ENCODE measurements at places on chromosomes 12 and 14.

DNA sequence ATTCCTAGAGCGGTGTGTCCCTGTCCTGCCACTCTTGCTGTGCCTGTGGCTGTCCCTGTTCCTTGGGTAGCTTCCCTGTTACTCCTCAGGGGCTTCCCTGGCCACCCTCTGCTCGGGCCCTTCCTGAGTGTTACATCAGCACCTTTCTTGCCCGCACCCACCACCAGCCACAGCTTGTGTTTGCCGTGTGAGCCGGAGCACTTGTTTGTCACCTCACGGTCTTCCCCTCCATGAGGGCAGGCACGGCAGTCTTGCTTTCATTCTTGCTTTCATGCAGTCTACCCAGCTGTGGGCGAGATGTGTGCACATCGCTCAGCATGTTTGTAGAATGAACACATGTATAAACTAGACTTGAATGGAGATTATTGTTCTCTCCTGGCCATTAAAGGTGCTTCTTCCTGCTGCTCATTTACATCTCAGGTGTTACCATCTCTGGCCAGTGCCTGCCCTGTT lies 42.0 kb downstream of the TRAF3 start:
- H3K27me3 ChIP-seq: no peaks in the 10 kb centered on the region
- DNase-seq: no peak

- H3K27me3 ChIP-seq: peaks cover 12% of the 10 kb centered on the region
- H3K4me3 ChIP-seq: no peak overlapping the region
- no peaks in the 10 kb centered on the region for H3K36me3 ChIP-seq
These were observed 93.2 kb downstream of the NKX2-1 start for GRCh38 chr14:36426836-36427235.

GRCh38 chr12:43540470-43540869 lies 11.5 kb downstream of the ADAMTS20 start:
- H3K36me3 ChIP-seq: no peaks in the 10 kb centered on the region
- no peak overlapping the region for H3K27ac ChIP-seq
- H3K27me3 ChIP-seq: no peaks in the 10 kb centered on the region
- H3K4me1 ChIP-seq: no peaks in the 10 kb centered on the region
- no peak for DNase-seq
- no peak overlapping the region for H3K4me3 ChIP-seq

DNA sequence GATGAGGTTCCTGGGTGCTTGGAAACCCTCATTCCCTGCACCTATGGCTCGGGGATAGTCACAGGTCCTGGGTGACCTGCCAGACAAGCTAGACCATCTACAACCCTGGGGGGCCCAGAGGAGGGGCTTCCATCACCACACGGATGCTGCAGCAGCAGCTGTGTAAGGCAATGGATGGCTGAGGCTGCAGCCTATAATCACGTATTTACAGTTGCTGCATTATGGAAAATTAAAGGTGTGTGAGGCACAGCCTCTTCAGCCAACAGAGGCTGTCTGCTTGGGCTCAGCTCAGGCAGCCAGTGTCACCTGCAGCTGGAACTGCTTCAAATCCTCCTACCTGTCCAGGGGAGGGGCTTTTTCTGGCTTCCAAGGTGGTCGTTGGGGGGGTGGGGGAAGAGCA lies 268.1 kb downstream of the CACNA1C start:
- no peak for DNase-seq
- H3K36me3 ChIP-seq: no peaks in the 10 kb centered on the region

Data from naive B cell (primary cell).